Activated CD8-positive, alpha-beta T cell treated with anti-CD3 and anti-CD28 coated beads, Interleukin-2, amount 10 ng/mL, durations not matched to agents 7 days and 5 days (primary cell): ENCODE measurements at places on chromosomes 13 and 19.
A peak's percentile ranks its signal among the peaks of the same experiment; 100 is the strongest.

- no peak for DNase-seq
Measured at GRCh38 chr19:16940626-16941025, 51.8 kb downstream of the F2RL3 start.

DNA sequence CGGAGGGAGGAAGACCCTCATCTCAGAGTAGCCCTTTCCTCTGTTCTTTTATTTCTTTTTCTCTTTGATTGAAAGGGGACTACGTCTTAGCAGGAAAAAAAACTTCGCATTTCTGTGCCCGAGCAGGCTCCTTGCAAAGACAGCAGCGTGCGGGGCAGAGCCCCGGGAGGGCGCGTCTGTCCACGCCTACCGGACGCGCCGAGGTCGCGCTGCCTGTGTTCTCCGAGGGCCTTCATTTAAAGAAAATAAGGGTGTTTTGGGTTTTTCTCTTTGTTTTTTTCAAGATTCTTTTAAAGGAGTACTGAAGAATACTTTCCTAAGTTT, 29.2 kb downstream of the CERS1 start:
- no peak for DNase-seq

- no peak for DNase-seq
Measured at GRCh38 chr13:105247830-105248229, 1287.6 kb downstream of the EFNB2 start.

DNA sequence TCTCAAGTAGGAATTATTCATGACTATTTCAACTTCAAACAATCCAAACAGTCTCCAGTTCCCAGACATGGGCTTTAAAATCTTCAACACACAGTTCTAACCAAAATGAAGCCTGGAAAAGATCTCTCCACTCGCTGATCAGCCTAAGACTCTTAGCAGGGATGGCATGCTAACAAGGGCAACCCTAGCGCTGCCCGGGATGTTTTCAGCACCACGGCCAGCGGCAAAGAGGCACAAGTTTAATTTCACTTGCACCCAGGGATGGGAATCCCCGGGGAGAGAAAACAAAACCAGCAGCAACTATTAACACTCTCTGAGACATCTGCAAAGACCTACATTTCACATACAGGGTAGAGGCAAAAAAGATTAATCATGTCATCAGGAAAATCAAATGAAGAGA, 43.0 kb downstream of the CACNA1A start:
- DNase-seq = peak; percentile 39

GRCh38 chr19:49361438-49362047, 673 bp downstream of the TEAD2 start:
- no peak for DNase-seq

DNA sequence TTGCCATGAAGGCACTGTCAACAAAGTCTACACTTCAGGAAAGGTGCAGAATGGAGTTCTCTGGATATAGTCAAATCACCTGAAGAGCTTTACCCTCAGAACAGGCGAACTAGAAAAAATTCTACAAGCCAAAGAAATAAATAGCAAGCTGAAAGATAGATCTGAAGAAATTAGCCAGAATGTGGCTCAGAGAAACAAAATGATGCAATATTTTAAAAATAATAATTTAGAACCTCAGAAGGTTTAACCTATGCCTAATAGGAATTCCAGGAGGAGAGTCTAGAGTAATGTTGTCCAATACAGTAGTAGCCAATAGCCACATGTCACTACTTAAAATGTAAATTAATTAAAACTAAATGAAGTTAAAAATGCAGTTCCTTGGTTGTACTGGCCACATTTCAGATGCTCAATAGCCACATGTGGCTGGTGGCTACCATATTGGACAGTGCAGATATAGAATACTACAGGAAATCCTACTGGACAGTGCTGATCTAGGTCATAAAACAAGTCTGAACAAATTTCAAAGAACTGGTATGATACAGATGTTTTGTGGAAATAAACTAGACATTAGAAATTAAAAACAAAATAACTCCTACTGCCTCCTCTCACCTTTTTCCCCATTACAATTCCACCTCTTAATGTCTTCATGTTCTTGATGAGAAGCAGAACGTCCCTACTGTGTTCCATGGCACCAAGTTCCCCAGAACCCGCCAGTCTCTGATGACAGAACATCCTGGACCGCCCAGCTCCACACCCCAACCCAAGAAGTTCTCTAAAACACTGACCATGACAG, 679 bp upstream of the CDADC1 start:
- no peak for DNase-seq

- DNase-seq = no peak
Measured at GRCh38 chr19:50565984-50566903, 2.0 kb downstream of the LRRC4B start.

GRCh38 chr19:39154629-39155100, 29.1 kb downstream of the PAK4 start:
- DNase-seq = no peak

- no peak for DNase-seq
Measured at GRCh38 chr13:75635101-75635827, 866 bp upstream of the LMO7 start.

GRCh38 chr19:16830679-16831078, 1.5 kb downstream of the SIN3B start:
- DNase-seq = no peak

DNA sequence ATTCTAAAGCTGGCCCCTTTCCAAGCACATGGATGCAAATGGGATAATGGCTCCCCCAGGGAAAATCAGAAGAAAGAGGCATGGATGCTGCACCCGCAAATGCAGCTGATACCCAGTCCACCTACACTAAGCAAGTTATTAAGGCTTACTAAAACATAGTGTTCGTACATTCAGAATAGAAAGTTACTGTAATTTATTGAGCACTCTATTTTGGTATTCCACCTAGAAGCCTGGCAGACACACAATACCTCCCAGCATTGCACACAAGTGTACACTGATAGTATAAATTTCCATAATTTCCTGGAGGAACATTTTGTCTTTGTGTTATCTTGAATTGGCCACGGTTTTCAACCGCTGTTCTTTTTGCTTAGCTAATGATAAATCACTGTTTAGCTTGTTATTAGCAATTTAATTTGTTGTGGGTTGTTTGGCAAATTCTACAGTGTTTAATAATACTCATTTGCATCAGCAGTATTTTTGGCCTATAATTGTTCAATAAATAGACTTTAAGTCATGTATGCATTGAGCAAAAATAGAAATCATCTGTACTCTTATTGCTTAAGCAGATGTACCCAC, 94.5 kb upstream of the MRI1 start:
- DNase-seq = no peak

GRCh38 chr19:56161534-56161933, 14.3 kb upstream of the GALP start:
- DNase-seq = no peak

- no peak for DNase-seq
Measured at GRCh38 chr13:21595546-21595822, 8.5 kb downstream of the MICU2 start.
